Renal pelvis (tissue), 12 donors: ENCODE measurements at places on chromosomes 1 and 21. TPM values are rescaled to one million over a fixed set of nuclear protein-coding genes. Genes with fewer than 3 reads are reported as not detected.

LRRC3 gene
- 5.2 TPM for polyA plus RNA-seq

SH3BGR gene
- 7.5 TPM for polyA plus RNA-seq

VANGL2 gene
- polyA plus RNA-seq = 33.2 TPM

MROH7 gene
- 19.5 TPM for polyA plus RNA-seq

PTGER3 gene
- polyA plus RNA-seq = 46.8 TPM

APOBEC4 gene
- not detected for polyA plus RNA-seq

USH2A gene
- polyA plus RNA-seq = 0.37 TPM

PTGFR gene
- polyA plus RNA-seq = 0.19 TPM

DNA sequence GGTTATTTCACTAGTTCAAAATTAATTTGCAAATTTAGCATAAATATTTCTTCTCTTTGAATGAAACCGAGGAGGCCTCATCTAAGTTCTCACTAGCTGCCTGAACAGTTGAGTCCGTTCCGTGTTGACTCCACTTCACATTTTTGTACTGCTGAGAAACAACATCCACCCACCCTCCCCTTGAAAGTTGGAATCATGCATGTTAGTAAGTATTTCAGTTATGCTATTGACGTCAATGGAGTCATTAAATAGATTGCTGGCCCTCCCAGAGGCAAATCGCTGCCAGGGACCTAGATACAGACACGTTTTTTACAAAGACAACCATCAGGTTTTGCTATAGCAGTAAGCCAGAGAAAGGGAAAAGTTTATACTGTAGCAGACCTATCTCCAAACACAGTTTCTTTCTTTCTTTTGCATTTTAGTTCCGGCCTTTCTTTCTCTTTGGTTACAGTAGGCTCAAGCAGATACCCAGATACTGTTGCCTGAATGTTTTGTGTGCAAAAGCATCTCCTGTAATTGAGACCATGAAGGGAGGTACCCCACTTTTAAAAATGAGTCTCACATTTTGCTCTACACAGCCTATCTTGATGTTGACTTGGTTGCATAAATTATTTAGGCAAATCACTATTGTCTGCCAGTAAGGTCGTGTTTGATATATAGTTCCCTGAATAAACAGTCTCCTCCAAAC is 262.6 kb upstream of the SGIP1 start:
- peak; percentile 90 for DNase-seq

GRCh38 chr1:156114919-156115513 is 505 bp downstream of the LMNA start:
- no peak for DNase-seq

- DNase-seq = no peak
Observed at GRCh38 chr1:24988558-24988912, 58.5 kb upstream of the RUNX3 start.

- DNase-seq = no peak
Observed at GRCh38 chr1:20322081-20322824, 31.6 kb downstream of the VWA5B1 start.

GRCh38 chr1:7554385-7555235 is 216.5 kb upstream of the VAMP3 start:
- DNase-seq = no peak

DNA sequence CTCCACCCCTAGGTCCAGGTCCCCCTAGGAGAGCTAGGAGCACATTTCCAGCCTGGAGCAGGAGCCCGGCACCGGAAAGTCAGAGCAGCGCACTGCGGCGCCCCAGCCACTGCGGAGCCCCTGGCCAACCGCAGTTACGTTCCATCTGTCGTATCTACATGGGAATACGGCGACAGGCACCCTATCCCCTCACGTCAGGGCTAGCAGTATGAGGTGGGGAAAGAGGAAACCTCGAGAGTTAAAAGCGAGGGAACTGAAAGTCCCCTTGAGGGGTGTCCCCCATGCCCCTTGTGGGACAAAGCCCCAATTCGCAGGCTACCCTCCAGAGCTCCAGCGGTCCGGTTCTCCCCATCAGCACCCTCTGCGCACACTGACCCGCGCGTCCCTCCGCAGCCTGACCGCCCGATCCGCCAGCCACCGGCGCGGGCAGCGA is 995 bp downstream of the COLGALT2 start:
- peak; percentile 50 for DNase-seq

GRCh38 chr1:188127507-188127906 is 1298.8 kb downstream of the PLA2G4A start:
- DNase-seq = no peak

DNA sequence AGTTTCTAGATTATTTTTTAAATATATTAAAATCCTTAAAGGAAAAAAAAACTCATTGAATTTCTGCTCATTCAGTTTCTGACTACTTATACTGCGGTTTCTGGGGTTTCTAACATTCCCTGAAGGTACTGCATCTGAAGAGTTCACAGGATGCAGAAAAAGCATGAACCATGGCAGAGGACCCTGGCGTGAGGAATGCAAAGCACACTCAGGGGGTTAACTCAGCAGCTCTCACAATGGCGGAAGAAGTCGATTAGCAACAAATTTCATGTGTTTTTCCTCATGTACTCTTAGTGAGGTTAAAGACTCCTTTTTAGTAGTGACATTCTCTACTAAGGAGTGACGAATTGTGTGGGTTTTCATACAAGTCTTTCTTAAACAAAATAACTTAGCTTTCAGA is 975.6 kb downstream of the NCAM2 start:
- peak; percentile 4 for DNase-seq

DNA sequence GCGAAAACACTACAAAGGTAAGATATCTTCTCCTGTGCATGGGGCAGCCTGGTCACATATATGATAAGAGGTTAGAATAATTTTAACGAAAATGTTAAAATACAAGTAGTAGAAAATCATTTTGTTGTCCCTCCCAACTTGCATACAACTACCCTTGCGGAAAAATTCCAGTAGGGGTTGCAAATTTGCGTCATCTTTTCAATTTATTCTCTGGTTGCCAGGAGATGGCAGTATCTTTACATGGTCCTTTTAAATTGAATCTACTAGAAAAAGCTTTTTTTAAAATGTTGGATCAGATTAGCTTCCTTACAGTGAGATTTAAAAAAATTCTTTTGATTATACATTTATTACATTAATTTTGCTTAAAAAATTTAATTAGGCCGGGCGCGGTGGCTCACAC is 10.9 kb downstream of the S100PBP start:
- DNase-seq = peak; percentile 19

DNA sequence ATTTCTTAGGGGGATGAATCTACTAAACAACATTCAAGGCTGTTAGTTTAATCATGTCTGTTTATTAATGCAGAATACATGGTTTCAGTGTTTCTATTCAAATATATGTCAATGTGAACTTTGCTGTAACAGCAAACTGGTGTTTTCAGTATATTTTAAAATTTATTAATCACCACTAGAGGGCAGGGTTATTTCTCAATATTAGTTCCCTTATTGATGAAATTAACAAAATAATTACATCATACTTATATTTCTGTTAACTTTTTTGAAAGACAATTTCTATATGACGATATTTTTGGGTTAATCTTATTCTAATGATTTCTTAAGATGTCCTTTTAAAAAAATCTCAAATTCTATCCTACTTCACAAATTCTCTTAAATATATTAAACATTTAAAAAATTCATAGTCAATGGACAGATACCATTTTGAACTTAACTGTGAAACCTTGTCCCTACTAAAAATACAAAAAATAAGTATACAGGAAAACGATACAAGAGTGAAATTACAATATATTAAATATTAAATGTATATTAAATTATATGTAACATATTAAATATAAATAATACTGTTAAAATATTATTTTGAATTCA is 1034.1 kb upstream of the PRMT6 start:
- DNase-seq = no peak

DNA sequence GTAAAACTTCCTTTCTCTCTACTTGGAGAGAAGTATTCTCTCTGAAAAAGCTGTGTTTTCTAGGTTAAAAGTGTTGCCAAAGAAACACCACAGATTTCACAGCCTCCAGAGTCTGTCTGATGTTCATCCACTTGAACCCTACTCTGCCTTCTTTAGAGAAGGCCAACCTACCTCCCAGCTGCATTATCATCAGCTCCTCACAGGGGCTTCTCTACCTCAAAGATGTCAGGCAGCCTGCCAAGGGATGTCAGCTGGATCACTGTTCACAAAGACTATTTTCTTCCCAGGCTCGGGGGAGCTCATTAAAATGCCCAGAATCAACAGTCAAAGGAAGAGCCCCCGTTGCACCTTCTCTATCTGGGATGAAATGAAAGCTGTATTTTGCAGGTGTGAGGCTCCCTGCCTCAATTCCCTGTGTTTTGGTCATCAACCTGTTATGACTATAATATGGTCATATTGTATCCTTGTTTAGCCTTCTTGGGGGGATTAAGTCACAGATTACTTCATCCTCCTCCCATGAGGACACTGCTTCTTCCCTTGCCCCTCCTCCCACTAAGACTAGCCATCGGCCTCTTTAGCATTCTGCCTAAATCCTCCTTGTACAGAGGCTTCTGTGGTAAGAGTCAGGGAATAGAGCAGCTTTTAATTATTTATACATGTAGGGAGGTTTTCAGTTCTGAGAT is 25.7 kb downstream of the ANGPTL7 start:
- DNase-seq = no peak
